ENCODE measurements at places on chromosomes 4 and X.

- H3K36me3 ChIP-seq: no peaks in the 10 kb centered on the region
- H3K27me3 ChIP-seq: peaks cover 2% of the 10 kb centered on the region
- no peak overlapping the region for H3K4me3 ChIP-seq
- DNase-seq: no peak
- H3K4me1 ChIP-seq: peaks cover 6% of the 10 kb centered on the region
Measured at GRCh38 chr4:173128199-173128890, 40.3 kb upstream of the GALNT7 start.

GRCh38 chr4:16055873-16056272 lies 27.9 kb downstream of the PROM1 start:
- H3K4me3 ChIP-seq: no peak overlapping the region
- no peak overlapping the region for H3K27ac ChIP-seq
- DNase-seq: no peak
- H3K36me3 ChIP-seq: no peaks in the 10 kb centered on the region
- H3K4me1 ChIP-seq: no peaks in the 10 kb centered on the region

- DNase-seq: no peak
- no peak overlapping the region for H3K4me3 ChIP-seq
- H3K4me1 ChIP-seq: no peaks in the 10 kb centered on the region
- H3K27me3 ChIP-seq: no peaks in the 10 kb centered on the region
Measured at GRCh38 chrX:129427267-129427666, 96.0 kb downstream of the SMARCA1 start.

GRCh38 chr4:81550388-81550859 lies 78.7 kb upstream of the RASGEF1B start:
- H3K4me3 ChIP-seq: no peak overlapping the region
- H3K36me3 ChIP-seq: no peaks in the 10 kb centered on the region
- peaks cover under 1% of the 10 kb centered on the region for H3K4me1 ChIP-seq
- no peak for DNase-seq
- H3K27ac ChIP-seq: no peak overlapping the region

DNA sequence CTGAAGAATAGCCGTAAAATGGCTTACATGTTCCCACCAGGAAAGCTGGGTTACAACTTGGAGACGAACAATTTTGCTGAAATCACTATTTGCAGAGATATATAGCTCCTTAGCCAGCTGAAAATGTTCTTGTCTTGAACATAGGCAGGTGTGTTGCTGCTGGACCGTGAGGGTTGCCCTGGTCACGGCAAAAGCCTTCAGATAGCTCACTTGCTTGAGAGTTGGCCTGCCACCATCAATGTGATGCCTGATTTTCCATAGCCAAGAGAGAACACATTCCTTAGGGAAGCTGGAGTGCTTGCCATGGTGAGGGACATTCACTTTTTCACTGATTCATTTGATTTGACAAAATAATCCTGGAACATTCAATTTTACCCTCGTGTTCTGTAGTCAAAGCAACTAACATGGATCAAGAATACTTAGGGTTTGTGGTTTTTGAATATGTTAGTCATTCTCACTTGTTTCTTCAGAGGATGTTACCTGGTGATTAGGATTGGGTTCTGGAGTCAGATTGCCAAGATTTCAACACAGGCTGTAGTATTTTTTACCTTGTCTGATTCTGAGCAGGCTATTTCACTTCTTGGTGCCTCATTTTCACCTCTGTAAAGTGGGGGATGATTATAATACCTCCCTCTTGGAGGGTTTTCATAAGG lies 536.9 kb downstream of the RAPGEF2 start:
- no peaks in the 10 kb centered on the region for H3K36me3 ChIP-seq
- H3K27me3 ChIP-seq: no peaks in the 10 kb centered on the region
- DNase-seq: no peak

DNA sequence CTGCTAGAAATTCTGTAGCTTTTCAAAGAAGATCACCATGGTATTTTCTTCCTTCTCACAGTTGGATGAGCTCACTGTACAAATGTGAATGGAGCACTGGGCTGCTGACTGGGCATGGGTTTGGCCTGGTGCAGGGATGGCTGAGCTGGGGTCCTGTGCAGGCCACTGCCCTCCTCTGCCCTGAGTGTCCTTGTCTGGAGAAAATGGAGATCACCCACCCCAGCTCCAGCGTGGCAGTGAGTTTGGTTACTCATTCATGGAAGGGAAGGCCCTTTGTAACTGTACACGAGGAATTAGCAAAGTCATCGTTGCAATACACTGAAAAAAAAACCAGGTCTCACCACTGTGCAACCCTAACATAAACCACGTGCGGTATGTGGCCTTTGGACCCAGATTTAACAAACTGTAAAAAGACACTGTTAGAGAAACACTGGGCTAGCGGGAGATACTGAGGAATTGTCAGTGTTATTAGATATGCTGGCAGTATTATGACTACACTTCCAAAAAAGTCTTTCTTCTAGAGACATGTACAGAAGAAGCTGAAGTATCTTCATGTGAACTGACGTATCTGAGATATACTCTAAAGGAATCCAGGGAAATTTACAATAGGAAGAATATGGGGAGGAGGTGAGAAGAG lies 16.1 kb upstream of the TBC1D14 start:
- peaks cover 29% of the 10 kb centered on the region for H3K4me1 ChIP-seq
- peaks cover 7% of the 10 kb centered on the region for H3K36me3 ChIP-seq
- no peak for DNase-seq
- peak overlapping the region; percentile 52 for H3K27ac ChIP-seq

- H3K36me3 ChIP-seq: no peaks in the 10 kb centered on the region
- peaks cover 8% of the 10 kb centered on the region for H3K4me1 ChIP-seq
- no peak overlapping the region for H3K4me3 ChIP-seq
- H3K27me3 ChIP-seq: peaks cover 2% of the 10 kb centered on the region
- no peak overlapping the region for H3K27ac ChIP-seq
Measured at GRCh38 chrX:120499301-120500072, 30.4 kb upstream of the LAMP2 start.

DNA sequence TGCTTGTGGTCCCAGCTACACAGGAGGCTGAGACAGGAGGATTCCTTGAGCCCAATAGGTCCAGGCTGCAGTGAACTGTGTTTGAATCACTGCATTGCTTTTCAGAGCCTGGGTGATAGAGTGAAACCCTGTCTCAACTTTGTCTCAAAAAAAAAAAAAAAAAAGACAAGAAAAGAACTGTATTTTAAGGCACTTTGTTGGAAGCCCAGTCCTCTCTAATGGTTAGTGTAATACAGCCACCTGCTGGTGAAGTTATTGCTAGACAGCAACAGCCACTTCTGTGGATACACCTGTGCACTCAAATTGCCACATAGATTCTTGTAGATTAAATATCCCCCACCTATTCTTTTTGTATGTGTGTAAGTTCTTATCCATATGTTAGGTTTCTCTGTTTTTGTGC lies 10.1 kb upstream of the FGG start:
- DNase-seq: no peak
- H3K36me3 ChIP-seq: no peaks in the 10 kb centered on the region
- H3K4me3 ChIP-seq: no peak overlapping the region
- no peaks in the 10 kb centered on the region for H3K4me1 ChIP-seq
- H3K27ac ChIP-seq: no peak overlapping the region

DNA sequence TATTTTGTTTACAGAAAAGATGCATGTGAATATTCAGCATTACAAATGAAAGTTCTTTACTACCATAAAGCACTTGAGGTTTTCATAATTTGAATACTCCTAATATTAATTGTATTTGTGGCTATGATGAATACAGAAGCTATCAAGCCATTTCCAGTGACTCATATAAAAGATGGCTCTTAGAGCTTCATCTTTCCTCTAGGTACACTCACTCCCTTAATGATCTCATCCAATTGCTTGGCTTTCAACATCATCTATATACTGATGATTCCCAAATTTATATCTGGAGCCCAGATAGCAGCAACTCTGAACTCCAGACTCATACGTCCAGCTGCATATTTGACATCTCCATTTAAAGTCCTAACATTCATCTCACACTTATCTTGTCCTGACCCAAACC lies 183.4 kb upstream of the FAM241A start:
- no peaks in the 10 kb centered on the region for H3K36me3 ChIP-seq
- no peak overlapping the region for H3K4me3 ChIP-seq
- no peak for DNase-seq
- H3K27ac ChIP-seq: no peak overlapping the region
- no peaks in the 10 kb centered on the region for H3K27me3 ChIP-seq
- H3K4me1 ChIP-seq: no peaks in the 10 kb centered on the region

- H3K4me1 ChIP-seq: peaks cover 76% of the 10 kb centered on the region
- peak overlapping the region; percentile 55 for H3K4me3 ChIP-seq
- H3K36me3 ChIP-seq: peaks cover 80% of the 10 kb centered on the region
Measured at GRCh38 chr4:102585329-102585728, 84.2 kb downstream of the NFKB1 start.

- no peaks in the 10 kb centered on the region for H3K4me1 ChIP-seq
- no peak for DNase-seq
- no peak overlapping the region for H3K4me3 ChIP-seq
- H3K27me3 ChIP-seq: no peaks in the 10 kb centered on the region
- H3K36me3 ChIP-seq: no peaks in the 10 kb centered on the region
- H3K27ac ChIP-seq: no peak overlapping the region
Measured at GRCh38 chr4:27635936-27636913, 775.6 kb downstream of the STIM2 start.

- DNase-seq: no peak
- no peaks in the 10 kb centered on the region for H3K4me1 ChIP-seq
- no peaks in the 10 kb centered on the region for H3K36me3 ChIP-seq
- no peaks in the 10 kb centered on the region for H3K27me3 ChIP-seq
- no peak overlapping the region for H3K27ac ChIP-seq
Measured at GRCh38 chr4:102037566-102037965, 247.0 kb downstream of the BANK1 start.

DNA sequence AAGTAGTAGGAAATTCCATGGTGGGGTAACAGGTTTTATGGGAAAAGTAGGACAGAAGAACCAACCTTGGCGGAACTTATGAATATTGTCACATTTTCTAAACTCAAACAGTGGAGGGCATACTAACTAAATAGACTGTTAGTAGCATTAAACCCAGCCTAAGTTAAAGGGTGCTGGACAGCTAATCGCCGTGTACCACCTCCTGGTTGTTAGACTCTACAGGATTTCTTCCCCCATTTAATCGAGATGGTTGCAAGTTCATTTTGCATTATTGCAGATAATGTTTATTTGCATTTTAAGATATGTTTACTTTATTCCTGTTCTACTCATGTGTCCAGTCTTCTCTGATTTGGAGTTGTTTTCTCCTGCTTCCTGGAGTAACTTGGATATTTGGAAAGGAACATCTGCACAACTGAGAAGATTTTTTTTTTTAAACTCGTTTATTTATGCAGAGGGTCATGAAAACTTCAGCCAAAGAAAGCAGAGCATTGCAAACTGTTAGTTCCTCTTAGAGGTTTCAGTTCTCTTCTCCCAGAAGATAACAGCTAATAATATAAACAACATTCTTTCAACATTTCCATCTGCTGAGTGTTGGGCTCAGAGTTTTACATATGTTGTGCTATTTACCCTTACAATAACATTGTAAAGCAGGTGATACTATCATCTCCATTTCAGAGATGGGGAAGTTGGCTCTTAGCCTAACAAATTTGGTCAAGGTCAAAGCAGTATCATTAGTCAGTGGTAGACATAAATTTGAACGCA lies 51.5 kb upstream of the TBC1D9 start:
- H3K27ac ChIP-seq: no peak overlapping the region
- H3K4me3 ChIP-seq: no peak overlapping the region
- H3K36me3 ChIP-seq: no peaks in the 10 kb centered on the region

DNA sequence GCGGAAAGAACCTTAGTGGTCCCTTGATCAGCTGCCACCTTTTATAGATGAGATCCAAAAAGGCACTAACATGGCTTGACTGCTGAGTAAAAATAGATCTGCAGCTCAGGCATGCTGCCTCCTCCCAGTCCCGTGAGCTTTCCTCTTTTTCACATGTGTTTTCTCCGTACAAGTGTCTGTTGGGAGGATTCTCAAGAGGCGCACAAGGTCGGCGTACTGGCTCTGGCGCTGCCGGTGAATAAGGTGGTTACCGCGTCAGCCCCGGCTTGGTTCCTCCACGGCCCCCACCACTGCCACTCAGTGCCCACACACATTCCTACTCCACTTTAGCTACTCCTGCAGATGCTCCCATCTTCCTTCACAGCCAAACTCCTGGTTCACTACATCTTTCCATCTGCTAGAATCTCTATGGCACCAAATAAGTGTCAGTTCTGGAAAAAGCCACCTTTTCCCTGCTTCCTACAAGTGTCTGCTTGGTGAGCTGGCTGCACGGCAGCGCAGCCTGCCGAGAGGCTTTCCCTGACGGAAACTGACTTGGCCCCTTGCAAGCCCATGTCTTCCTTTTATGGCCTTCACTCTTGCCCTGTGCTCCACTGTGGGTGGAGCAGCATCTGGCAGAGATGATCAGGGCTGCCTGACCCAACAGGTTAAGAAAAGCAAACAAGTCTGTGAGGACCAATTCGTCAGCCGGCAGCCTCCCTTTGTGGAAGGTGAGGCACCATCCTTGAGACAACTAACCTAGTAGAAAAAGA lies 99.8 kb downstream of the KLHL8 start:
- H3K27ac ChIP-seq: no peak overlapping the region
- peaks cover 40% of the 10 kb centered on the region for H3K36me3 ChIP-seq
- H3K27me3 ChIP-seq: no peaks in the 10 kb centered on the region
- peaks cover 7% of the 10 kb centered on the region for H3K4me1 ChIP-seq
- DNase-seq: no peak
- no peak overlapping the region for H3K4me3 ChIP-seq

DNA sequence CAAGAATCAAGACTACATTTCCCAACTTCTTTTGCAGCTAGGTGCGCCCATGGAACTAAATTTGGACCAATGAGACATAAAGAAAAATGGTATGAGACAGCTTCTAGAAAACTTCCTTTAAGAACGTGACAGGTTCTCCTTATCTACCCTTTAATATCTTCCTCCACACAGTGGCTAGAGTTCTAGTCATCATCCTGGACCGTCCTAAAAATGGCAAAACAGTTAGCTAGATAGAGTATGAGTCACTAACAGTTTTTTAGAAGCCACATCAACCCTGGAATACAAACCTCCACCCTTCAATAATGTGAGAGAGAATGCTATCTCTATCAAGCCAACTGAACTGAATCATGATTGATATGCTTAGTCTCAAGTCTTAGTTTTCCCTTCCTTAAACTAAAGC lies 267.9 kb upstream of the SLC7A11 start:
- no peak overlapping the region for H3K4me3 ChIP-seq
- no peaks in the 10 kb centered on the region for H3K4me1 ChIP-seq
- H3K27me3 ChIP-seq: no peaks in the 10 kb centered on the region
- DNase-seq: no peak
- no peaks in the 10 kb centered on the region for H3K36me3 ChIP-seq

GRCh38 chr4:6935965-6936364 lies 26.3 kb downstream of the TBC1D14 start:
- H3K4me3 ChIP-seq: no peak overlapping the region
- peaks cover 39% of the 10 kb centered on the region for H3K36me3 ChIP-seq
- peaks cover 22% of the 10 kb centered on the region for H3K4me1 ChIP-seq
- H3K27ac ChIP-seq: no peak overlapping the region

- H3K4me1 ChIP-seq: peaks cover 12% of the 10 kb centered on the region
- no peaks in the 10 kb centered on the region for H3K36me3 ChIP-seq
- peaks cover 33% of the 10 kb centered on the region for H3K27me3 ChIP-seq
- peak overlapping the region; percentile 97 for H3K27ac ChIP-seq
- peak; percentile 66 for DNase-seq
Measured at GRCh38 chr4:36394352-36394903, 113.0 kb downstream of the DTHD1 start.

Measured in T-helper 2 cell treated with Interferon-gamma antibody and Interleukin-4, amounts not matched to agents 5 μg/mL and 100 μg/mL, for 36 hours (primary cell).